Islet precursor cell (in vitro differentiated cells): ENCODE measurements at places on chromosomes 4 and X.

DNA sequence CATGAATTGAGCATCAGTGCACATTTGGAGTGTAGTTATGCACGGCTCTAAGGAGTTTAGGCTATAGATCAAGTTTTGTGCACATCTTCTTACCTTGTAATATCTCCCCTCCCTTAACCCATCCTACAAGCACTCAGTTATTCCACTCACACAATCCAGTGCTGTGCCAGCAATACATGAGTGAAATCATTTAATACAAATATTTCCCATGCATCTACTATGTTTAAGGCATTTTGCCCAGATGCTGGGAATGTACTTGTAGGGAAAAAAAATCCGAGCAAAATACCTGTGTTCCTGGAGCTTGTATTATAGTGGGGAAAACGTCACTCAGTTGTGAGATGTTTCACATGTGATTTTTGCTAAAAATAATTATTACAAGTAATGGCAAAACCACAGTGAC is 191.6 kb upstream of the LDB2 start:
- DNase-seq, result no peak

DNA sequence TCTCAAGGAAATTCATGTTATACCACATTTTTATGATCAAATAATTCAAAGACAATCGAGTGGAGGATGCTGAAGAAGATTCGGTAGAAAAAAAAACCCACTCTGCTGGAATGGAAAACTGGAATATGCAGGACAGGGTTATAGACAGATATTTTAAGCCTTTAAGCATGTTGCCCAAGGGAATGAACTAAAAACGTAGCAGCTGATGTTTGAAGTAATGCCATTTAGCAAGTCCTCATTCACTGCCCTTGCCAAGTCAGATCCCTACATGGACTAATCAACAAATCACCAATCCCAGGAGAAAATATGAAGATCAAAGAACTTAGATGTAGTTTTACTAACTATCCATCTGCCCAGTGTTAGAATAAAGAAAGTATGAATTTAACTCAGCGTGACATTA is 75.6 kb upstream of the ETNPPL start:
- no peak for DNase-seq

- no peak for DNase-seq
Measured at GRCh38 chrX:129997086-129997485, 14.7 kb downstream of the BCORL1 start.

DNA sequence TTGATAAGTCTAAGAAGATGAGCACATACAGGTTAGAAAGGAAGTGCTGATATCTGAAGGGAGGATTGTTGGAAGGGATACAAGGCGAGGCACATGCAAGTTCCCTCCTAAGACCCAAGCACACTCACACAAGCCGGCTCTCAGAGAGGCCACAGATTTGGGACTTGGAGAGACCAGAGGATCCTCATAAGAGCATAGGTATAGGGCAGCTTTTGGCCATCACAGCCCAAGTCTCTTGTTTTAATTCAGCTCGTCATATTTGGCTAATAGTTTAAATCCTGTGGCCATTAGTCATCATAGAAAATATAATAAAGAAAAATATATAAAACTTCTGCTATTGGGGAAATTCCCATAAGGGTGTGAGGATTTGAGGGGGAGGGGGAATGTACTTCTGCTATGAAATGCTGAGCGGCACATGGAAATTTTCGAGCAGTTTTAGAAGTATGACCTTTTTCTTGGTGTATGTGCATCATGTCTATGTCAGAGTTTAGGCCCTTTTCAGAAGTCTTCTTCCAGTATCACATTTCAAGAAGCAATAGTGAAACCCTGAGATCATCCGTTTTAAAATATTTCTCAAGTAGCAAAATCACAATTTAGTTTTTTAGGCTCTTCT is 97.7 kb downstream of the NFKB1 start:
- no peak for DNase-seq

- no peak for DNase-seq
Measured at GRCh38 chrX:148815218-148815961, 315.0 kb downstream of the AFF2 start.

DNA sequence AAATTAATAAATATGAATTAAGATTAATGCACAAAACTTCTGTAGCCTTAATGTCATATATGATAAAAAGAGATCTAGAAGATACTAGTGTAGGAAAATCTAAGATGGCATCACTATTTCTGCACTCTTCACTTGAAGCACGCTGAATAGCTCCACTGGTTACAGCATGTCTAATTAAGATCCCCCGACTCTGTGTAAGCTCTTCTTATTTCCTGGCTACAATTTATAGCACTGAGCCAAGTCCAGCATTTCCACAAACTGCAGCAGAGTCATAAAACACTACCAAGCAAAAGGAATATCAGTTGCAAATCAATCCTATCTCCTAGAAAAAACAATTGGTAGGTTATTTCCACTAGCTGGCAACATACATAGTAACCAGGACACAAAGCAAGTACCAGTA is 1.3 kb upstream of the CCNA2 start:
- DNase-seq, result no peak

DNA sequence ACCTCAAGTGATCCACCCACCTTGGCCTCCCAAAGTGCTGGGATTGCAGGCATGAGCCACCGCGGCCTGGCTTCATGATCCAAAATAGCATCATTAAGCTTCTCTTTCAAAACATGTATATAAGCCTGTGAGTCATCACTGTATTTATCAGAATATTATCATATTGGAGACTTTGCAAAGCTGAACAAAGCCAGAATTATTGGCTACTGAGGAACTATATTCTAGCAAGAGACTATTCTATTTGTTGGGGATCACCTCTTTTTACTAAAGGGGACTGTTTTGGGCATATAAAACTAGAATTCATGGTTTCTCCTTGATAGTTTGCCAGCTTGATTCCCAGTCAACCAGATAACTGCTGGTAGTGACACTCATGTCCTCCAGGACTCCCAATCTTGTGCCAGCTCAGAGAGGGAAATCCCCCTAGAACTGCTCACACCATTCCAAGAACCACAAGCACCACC is 40.1 kb downstream of the TET2 start:
- no peak for DNase-seq

DNA sequence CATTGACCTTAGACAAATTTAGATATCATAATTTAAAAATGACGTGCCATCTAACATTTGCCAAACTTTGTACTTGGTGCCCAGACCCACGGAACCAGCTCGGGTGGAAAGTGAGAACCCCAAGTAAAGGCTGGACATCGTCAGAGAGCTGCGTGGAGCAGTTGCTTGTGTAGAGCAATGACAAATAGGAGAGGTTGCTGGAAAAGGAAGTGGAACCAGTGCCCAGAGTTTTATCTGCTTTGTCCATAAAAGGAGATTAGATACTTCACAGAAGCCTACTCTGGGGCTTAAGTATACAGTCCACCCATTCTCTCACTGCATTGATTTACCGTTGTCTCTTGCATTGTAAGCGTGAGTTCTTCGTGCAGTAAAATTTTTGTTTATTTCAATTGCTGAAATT is 5.4 kb upstream of the TBC1D1 start:
- DNase-seq, result no peak

GRCh38 chr4:26342328-26343037 is 21.7 kb downstream of the RBPJ start:
- peak; percentile 68 for DNase-seq

GRCh38 chrX:9555354-9555753 is 90.5 kb downstream of the TBL1X start:
- no peak for DNase-seq

DNA sequence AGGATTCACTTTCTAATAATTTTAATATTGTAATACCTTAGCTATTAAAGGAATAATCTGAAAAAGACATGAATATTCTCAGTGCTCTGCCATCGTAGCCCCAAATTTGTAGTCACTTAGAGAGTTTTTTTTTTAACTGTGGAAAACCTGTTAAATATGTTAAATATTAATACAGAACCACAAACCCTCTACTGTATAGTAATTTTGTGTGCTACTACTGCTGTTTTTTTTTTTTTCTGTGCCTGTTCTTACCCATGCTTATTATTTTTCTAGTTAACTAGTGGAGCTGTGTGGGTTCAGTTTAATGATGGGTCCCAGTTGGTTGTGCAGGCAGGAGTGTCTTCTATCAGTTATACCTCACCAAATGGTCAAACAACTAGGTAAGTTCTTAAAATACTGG is 15.8 kb downstream of the PLK4 start:
- no peak for DNase-seq

DNA sequence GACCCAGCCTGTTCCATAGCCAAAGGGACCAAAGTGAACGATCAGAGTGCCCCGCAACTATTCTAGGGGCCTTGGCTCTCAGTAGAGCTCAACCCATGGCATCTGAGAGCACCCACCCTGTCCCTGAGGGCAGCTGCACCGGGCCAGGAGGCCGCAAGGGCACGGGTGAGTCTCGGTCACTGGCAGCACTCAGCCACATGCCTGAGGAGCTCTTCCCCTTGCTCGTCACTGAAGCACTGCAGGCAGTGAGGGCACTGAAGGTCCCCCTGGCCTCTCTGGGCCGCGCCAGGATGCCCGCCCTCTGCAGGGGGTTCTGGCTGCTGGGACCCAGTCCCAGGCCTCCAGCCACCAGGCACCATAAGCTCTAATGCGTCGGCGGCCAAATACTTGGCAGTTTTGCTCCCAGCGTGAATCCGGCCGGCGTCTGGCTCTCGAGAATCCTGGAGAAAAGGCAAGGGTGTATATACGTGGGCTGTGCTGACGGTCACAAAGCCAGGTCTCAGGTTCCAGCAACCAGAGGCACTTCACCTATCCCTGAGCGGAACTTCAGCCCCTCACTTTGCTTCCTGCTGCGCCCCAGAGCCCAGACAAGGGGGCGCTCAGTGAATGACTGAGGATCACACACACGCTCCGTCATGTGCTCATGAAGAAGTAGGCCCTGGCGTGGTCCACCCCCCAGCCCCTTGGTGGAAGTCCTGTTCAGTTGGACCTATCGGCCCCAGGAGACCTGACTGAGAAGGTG is 13.9 kb downstream of the TNIP2 start:
- no peak for DNase-seq

DNA sequence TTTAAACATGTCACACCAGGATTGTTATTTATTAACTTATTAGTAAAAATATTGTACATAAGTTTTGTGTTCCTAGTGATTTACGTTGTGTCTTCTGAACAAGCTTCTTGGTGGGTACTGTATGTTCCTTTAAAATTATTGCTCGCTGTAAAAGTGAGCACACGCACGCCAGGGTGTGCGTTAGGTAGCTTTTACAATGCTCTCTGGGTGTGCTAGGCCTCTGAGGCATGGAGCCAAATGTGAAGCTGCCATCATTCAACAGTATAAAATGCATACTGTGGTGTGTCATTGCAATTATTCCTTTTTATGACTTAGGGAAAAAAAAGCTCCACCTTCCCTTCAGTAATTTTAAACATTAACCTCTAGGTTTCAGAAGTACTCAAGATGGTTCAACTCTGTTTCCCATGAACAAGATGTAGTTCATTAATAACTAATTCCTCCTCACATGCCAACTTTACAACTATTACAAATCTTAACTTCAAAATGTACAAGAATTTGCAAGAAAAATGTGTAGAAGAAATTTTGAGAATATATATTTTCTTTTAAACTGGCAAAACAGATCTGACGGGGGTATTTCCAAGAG is 42.4 kb downstream of the ATOH1 start:
- no peak for DNase-seq

DNA sequence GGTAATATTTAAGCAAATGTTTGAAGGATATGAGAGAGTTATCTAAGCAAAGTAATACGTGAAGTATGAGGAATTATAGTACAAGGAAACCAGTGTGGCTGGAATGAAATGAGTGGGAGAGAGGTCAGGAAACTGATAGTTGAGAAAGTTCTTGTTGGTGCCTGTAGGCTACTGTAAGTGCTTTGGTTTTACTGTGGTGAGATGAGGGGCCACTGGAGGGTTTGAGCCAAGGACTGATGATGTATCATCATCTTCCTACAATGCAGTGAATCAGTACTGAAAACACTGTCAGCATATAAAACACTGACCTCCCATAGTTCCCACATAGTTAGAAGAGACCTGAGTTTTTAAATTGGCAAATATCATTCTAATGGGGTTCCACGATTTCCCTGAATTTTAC is 367.5 kb upstream of the CTSO start:
- DNase-seq, result no peak

- peak; percentile 67 for DNase-seq
Measured at GRCh38 chrX:135931644-135932487, 38.4 kb downstream of the SAGE1 start.

DNA sequence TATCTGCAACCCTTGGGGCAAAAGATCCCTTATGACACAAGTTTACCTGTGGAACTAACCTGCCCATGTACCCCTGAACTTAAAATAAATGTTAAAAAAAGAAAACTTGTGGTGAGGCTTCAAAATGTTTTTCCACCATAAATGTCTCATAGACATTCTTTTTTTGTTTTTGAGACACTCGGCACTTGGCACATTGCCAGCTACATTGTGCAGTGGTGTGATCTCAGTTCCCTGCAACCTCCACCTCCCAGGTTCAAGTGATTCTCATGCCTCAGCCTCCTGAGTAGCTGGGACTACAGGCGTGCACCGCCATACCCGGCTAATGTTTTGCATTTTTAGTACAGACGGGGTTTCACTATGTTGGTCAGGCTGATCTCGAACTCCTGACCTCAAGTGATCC is 528.9 kb upstream of the CXorf51A start:
- DNase-seq, result no peak

DNA sequence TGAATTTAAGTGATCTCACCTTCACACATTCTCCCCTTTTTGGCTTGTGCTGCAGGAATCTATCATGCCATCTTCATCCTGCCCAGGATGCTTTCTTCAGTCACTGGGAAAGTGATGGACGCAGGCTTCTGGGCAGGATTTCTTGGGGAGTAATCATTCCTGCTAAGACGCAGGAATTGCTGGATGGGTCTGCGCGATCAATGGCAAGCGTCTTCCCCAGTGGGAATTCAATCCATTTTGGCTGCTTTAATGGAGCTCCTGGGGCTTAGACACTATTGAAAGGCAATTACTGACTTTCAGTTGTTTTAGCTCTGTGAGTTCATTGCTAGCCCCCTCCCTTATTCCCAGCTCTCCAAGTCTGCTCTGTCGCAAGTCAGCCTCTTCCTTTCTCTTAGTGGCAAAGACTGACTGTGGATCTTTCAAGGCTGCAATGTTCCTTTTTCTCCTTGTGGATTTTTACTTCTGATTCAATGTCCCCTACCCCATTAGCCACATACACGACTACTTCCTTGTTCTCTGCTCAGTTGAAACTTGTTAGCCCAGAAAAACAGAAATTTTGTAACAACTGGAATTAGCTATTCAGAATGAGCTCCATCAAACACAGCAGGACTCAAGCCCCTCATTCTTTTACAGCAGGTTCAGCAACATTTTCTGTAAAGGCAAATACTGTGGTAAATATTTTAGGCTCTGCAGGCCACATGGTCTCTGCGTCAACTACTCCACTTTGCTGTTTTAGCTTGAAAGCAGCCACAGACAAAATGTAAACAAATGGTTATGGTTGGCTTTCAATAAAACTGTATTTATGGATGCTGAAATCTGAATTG is 154.9 kb downstream of the ASB9 start:
- no peak for DNase-seq

- DNase-seq, result no peak
Measured at GRCh38 chr4:14151101-14151500, 523.6 kb upstream of the BOD1L1 start.

DNA sequence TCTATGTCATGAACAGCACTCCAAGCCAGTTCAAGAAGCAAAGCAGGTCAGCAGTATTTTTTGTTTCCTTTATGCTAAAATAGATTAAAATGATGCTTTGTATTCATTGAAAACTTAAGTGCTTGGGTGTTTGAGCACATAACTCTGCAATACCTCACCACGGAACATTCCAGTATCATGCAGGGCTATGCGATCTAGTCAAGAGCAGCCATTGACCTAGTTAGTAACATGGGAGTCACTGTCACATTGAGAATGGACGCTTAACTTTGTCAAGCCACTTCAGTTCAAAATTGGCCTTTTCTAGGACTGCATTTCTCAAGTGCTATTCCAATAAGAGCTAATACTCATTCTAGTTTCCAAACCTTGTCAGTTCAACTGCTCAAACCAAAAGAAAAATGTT is 160.1 kb upstream of the FSTL5 start:
- no peak for DNase-seq
